ENCODE measurements at places on chromosomes 6 and 20.

GRCh38 chr6:168713839-168714238, 272.9 kb downstream of the SMOC2 start:
- no peak for ATAC-seq

DNA sequence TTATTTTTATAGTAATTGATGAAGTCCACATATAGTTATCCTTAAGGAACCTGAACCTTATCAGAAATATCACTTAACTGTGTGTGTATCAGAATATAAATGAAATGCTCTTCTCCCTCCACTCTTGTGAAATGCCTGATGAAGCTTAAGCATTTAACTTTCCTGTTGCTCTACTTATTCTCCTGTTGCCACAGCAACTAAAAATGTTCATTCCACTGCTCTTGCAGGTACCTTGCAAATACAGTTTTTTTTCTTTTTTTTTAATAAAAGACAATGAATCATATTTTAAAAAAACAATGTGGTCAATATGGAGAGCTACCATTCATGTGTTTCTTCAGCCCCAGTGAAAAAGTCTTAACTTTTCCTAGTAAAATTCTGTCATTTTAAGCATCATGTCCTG, 210.3 kb downstream of the RFPL4B start:
- no peak for ATAC-seq

DNA sequence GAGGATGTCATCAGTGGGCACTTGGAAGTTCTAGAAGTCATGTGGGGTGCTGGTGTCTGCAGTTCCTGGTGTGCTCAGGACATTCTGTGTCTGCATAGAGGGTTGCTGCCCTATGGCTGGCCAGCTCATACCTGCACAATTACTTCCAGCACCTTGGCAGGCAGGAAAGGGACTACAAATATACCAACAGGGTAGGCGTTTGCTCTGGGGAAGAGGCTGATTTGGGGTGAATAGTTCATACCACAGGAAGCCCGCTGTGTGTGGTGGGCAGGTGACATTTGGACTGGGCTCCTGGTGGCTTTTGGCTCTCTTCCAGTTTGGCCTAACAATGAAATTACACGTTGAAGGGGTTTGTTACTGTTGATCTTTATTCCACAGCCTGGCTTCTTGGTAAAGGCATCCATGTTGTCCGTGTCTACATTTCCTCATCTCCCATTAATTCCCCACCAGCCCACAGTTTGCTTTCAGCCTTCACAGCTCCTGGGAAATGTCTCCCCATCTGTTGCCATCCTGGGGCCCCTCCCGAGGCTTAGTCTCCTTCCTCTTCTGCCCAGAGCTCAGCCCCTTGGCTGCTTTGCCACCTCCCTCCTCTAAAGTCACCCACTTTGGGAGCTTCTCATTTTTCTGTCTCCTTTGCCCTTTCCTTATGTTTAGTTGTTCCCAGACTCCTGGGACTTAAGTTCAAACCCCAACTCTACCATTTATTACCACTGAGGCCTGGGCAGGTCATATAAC, 88.1 kb downstream of the RSPH3 start:
- ATAC-seq, result peak; percentile 76

GRCh38 chr6:14638435-14638905, 520.9 kb downstream of the CD83 start:
- ATAC-seq, result no peak

DNA sequence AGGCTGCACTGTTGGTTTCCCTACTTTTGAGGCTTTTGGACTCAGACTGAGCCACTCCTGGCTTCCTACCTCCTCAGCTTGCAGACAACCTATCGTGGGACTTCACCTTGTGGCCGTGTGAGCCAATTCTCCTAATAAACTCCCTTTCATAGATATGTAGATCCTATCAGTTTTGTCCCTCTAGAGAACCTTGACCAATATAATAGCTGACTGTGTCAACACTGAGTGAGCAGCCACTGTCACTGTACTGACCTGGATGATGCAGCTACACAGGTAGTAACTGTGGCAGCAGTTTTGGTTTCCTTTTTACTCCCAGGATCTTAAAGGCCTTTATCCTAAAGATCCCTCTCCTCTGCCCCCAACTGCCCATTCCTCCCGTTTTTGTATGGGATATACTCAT, 70.2 kb downstream of the SLC22A3 start:
- no peak for ATAC-seq

DNA sequence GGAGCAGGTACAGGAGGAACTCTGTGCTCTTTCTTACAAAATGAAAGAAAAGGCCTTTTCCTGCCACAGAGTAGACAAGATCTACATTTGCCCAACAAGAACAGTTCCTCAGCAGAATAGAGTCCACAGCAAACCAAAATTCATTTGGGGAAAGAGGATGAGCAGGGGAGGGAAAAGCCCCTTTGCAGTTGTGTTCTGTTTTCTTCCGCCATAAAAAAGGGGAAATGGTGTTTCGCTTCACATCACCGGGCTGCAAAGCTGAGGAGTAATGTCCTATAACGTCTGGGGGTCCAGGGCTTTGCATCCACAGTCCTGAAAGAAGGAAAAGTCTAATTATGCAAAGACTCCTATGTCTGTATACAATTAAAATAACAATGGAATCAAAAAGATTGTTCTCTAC, at the start of gene GPR31:
TSS of gene GPR31 (minus strand) at position 118 of the 400 bp plus-strand sequence. CDS start 149 bp downstream, outside the sequence.
- no peak for ATAC-seq

DNA sequence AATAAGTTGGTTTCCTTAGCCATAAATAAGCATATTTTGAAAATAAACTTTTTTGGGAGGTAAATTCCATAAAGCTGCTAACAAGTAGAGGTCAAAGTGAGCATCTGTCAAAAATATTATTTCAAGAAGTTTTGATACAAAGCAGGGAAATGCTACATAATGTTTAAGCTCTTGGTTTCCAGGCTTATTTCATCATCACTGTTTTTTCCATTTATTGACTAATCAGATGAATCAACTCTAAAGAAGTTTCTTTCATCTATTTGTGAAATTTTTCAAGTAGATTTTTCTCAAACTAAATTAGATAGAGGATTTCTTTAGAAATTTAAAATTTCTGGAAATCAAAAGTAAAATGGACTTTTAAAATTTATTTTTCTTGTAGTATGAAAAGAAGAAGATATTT, 89.5 kb upstream of the TBX18 start:
- no peak for ATAC-seq

DNA sequence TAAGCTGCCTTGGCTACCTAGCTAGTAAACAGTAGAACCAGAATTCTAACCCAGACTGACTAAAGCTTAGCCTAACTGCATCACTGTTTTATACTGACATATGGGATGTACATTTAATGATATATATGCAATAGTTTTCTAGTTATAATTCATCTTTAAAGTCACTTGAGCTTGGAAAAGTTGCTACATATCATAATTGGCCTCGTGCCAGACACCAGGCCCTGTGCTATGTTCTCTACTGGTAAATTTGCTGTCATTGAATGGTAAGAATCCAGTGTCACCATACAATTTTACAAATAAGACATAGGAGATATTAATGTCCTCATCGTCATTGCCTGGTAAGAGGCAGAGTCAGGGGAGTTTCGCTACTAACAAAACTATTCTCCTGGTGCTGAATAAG, 396.8 kb downstream of the CDKAL1 start:
- ATAC-seq, result no peak

GRCh38 chr6:95417856-95418255, 159.5 kb upstream of the MANEA start:
- ATAC-seq, result no peak

- no peak for ATAC-seq
Observed at GRCh38 chr6:7526755-7527154, 14.7 kb upstream of the DSP start.

DNA sequence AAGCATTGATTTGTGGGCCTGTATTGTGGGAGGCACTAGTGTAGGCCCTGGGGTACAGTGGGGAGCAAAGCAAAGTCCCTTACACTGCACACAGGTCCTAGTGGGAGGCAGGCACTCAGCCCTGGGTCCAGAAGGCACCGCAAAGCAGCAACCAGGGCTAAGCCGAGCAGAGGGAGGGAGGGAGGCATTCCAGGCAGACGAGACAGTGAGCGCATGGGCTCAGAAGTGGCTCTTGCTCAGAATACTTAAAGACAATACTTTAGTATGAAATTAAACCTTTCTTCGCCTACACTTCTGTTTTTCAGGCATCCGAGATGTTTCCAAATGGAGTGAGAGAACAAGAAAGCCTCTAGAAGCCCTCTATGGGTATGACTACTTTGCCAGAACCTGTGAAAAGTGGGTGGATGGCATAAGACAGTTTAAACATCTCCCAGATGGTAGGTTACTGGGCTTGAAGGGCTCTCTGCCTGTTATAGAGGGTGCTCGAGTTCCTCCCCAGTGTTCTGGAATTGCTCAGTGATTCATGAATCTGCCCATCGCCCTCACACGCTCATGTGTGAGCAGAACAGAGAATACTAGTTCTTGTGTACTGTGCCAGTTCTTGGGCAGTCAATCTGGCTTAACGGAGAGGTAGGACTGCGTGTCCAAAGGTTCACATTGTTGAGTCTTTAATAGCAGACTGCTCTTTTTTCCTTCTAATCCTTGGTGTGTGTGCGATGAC, 18.7 kb downstream of the BPHL start:
- no peak for ATAC-seq

DNA sequence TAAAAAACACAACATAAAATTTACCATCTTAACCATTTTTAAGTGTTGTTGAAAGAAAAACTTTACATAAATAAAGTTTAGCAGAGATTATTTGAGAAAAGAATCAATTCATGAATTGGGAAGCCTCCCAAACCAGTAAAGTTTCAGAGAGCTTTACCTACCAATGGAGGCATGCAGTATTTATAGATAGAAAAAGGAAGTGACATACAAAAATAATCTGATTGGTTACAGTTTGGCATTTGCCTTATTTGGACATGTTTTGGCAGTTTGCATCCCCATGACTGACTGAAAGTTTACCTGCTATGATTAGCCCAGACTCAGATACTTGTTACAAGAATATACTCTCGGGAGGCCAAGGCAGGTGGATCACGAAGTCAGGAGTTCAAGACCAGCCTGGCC, 3.7 kb upstream of the CMTR1 start:
- no peak for ATAC-seq

Data from activated T-helper 17 cell treated with anti-CD3 and anti-CD28 coated beads, Interleukin-2, amount 50 U/mL, for 72 hours (primary cell).